ENCODE measurements at places on chromosomes 7 and 10.

DNA sequence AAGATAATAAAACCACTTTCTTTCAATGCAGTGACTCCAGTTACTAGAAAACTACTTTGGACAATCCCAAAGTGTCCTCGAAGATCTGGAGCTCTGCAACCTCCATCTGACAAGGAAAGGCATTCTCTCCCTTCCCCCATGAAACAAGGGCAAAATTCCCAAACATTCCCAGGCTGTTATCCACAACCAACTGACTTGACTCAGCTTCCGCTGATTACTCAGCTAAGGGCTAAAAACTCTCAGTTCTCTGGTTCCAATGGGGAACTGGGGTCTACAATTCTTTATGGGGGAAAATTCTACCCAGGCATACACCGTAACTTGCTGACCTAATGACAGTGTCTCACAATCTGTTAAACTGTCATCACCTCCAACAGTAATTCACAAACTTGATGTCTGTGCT is 48.4 kb downstream of the SFMBT2 start:
- no peak for DNase-seq

DNA sequence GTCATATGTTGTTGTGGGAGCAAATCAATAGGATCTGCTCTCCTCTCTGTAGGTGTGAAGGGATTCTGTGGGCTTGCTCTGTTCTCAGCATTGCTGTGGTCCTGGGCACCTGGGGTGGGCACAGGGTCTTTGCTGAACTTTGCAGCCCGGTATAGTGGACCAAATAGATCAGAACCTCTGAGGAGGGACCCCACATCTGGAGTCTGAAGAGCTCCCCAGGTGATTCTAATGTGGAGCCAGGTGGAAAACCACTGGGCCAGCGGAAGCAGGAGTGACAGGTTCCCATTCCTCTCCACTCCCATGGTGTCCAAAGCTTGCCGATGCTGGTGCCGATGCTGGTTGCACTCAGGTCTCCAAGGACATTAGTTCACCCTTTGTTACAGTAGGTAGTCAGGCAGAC is 257.2 kb downstream of the GLRX3 start:
- DNase-seq: no peak

- peak; percentile 35 for DNase-seq
Measured at GRCh38 chr10:77846718-77847311, 79.7 kb downstream of the DLG5 start.

- no peak for DNase-seq
Measured at GRCh38 chr7:112449353-112449752, 907 bp upstream of the IFRD1 start.

DNA sequence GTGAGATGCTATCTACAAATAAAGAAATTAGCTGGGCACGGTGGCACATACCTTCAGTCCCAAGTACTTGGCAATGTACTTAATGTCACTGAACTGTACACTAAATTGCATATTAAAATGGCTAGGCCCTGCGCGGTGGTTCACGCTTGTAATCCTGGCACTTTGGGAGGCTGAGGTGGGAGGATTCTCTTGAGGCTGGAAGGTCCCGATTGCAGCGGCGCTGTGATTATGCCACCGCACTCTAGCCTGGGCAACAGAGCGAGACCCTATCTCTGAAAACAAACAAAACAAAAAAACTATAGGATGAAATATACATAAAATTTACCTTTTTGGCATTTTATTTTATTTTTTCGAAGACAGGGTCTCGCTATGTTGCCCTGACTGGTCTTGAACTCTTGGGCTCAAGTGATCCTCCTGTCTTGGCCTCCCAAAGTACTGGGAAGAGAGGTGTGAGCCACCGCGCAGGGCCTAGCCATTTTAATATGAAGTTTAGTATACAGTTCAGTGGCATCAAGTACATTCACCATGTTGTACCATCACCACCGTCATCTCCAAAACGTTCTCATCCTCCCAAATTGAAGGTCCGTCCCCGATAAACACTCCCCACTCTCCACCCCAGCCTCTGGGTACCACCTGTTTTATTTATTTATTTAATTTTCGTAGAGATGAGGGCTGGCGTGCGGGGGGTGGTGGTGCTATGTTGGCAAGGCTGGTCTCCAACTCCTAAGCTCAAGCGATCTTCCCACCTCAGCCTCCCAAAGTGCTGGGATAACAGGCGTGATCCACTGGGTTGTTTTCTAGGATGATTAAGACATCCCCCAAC is 1.3 kb upstream of the EIF3B start:
- no peak for DNase-seq

GRCh38 chr10:690372-691161 is 1.1 kb upstream of the DIP2C start:
- no peak for DNase-seq

- DNase-seq: no peak
Measured at GRCh38 chr10:78779339-78779955, 289.3 kb upstream of the ZMIZ1 start.

- DNase-seq: no peak
Measured at GRCh38 chr10:67650558-67650957, 45.4 kb downstream of the CTNNA3 start.
